HCT116 (cell line): ENCODE measurements at places on chromosomes 16 and 17.

DNA sequence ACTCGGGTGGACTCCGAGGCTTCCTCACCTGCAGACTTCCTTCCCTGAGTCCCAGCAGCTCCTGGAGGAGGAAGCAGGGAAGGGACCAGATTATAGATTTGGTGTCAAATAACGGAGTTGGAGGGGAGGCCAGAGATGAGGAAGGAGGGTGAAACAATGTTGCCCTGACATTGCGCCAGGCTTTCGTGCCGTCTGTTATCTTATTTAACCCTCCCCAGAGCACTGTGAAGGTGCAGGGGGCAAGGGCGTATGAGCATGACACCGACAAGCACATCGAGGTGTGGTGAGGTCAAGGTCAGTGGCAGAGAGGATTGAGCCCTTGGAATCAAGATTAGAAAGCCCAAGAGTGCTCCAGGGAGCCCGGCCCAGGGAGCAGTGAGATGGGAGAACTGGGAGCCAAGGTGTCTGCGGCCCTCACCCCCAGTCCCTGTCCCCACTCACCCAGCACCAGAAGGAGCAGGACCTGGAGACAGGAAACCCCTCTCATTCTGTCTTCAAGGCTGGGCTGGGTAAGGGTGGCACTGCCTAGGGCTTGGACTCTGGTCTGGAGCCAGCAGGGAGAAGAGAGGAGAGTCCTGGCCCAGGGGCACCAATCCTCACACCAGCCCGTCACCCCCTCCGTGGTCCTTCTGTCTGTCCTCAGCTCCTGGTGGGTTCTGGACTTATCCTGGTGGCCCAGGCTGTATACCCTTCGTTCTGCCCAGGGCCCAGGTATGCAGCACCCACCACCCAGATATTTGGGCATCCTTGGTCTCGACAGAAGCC is 1.1 kb downstream of the PRSS33 start:
- no peak for DNase-seq

DNA sequence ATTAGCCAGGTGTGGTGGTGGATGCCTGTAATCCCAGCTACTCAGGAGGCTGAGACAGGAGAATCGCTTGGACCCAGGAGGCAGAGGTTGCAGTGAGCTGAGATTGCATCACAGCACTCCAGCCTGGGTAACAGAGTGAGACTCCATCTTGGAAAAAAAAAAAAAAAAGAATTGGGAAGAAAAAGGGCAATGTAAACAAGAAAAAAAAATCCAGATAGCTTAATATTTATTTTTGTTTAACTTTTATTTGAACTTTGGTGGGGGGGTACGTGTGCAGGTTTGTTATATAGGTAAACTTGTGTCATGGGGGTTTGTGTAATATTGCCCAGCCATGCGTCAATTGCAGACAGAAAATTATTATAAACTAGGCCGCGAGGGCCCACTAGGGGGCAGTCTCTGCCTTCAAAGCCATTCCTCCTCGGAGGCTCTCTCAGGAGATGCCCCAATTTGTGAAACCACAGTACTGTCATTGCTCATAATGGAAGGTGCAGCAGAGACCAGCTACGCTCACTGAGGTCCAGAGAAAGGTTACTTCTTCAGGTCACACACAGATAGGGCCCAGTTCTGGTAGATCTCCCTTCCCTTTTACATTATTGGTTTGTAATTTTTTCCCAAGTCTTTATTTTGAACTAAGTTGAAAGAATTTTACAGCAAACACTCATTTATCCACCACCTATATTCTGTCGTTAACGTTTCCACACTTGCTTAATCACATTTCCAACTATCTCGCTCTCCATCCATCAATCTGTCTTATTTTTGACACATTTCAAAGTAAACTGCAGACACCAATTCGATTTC is 206.2 kb downstream of the PRKCB start:
- peak; percentile 49 for DNase-seq

GRCh38 chr16:72282362-72282761 is 110.4 kb upstream of the PMFBP1 start:
- no peak for DNase-seq

- no peak for DNase-seq
Measured at GRCh38 chr16:12329246-12329995, 352.9 kb downstream of the SNX29 start.

- DNase-seq: no peak
Measured at GRCh38 chr17:43200127-43200526, 11.5 kb upstream of the TMEM106A start.
